ENCODE measurements at places on chromosomes 11 and 22.

- no peak for DNase-seq
Observed at GRCh38 chr11:98107736-98108135, 913.0 kb upstream of the CNTN5 start.

DNA sequence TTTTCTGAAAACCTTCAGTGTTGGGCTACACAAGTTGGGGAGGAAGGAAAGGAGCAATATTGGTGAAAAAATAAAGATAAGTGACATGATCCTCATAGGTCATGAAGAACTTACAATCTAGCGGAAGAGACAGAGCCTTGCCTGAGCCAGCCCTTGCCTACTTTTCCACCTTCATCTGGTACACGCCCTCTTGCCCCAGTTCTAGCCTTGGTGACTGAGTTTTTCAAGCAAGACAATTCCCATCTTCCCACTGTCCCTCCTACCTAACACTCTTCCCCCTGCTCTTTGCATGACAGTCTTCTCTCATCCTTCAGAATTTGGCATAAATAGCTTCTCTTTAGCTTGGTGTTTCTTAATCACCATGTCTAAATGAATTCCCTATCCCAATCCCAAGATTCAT is 42.6 kb downstream of the BBOX1 start:
- no peak for DNase-seq

GRCh38 chr22:22067192-22067591 is 84.6 kb upstream of the TOP3B start:
- DNase-seq, result no peak

- peak; percentile 7 for DNase-seq
Observed at GRCh38 chr11:119206511-119207414, 624 bp downstream of the CBL start.

GRCh38 chr11:116598556-116598955 is 174.2 kb downstream of the BUD13 start:
- no peak for DNase-seq

DNA sequence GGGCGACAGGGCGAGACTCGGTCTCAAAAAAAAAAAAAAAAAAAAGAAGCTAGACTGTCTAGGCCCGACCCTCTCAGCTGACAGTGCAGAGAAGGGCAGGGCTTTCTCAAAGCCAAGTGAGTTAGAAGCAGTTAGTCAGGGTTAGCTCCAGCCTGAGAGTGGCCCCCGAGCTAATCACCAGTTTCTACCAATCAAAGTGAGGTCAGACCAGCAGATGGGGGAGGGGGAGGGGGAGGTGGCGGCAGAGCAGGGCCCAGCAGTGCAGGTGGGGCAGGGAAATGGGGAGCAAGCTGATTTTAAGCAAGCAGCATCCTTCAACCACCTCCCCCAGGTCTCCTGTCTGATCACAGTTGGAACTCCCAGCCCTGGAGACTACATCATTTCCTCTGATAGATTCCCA is 55.3 kb upstream of the PRR5 start:
- DNase-seq, result no peak

DNA sequence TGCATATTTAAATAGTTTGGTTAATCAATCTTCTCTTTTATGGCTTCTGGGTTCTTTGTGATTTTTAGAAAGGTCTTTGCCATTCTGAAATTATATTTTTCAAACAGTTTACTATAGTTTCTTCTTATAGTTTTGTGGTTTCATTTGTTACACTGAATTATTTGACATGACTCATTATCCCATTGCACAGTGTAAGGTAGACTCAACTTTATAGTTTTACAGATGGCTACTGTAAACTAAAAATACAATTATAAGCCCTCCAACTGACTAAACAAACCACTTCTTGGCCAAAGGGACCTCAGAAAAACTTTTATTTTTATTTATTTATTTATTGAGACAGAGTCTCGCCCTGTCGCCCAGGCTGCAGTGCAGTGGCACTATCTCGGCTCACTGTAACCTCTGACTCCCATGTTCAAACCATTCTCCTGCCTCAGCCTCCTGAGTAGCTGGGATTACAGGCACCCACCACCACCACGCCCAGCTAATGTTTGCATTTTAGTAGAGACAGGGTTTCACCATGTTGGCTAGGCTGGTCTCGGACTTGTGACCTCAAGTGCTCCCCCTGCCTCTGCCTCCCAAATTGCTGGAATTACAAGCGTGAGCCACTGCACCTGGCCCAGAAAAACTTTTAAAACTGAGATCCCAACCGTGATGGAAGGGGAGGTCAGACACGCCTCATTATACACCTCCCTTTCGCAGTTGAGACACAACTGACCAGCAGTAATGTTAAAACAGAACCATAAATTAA is 14.1 kb upstream of the RAC2 start:
- no peak for DNase-seq

GRCh38 chr22:38069372-38070249 is 12.4 kb downstream of the PICK1 start:
- no peak for DNase-seq

DNA sequence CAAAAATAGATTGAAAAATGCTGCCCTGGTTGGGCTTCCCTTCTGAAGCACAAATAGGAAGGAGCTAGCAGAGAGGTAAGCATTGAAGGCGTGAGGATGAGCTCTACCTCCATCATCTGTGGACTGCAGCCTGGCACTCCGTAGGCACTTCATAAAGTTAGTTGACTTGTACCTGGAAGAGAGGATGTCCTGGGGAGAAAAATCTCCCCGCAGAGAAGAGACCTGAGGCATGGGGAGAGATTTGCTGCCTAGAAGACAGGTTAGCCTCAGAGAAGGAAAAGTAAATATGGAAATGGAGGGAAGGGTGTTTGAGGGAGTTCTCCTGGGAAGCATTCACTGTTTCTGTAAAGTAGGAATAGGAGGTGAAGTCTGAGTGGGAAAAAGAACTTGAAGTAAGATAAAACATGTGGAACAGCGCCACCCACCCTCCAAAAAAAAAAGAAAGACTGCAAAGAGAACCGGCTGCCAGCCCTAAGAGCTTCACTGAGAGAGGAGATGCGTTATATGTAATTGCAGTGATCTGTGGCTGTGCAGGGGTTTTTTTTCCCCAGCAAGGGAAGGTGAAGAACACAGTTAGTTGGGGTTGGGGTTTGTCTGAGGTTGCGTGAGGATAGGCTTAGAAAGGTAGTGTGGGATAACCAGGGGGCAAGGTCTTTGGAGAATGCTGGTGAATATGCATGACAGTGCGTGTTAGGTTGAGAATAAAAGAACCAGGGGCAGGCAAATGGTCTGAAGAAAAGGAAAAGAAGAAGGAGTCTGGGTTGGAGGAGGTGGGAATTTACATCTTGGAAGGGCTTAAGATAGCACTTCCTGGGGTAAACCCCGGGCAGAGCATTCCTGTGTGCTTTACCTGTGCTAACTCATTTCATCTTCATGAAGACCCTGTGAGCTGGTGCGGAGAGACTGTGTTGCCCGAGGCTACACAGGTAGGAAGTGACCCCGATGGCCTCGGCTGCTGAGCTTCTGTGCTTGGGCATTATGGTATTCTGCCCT is 16.0 kb downstream of the TNRC6B start:
- no peak for DNase-seq

DNA sequence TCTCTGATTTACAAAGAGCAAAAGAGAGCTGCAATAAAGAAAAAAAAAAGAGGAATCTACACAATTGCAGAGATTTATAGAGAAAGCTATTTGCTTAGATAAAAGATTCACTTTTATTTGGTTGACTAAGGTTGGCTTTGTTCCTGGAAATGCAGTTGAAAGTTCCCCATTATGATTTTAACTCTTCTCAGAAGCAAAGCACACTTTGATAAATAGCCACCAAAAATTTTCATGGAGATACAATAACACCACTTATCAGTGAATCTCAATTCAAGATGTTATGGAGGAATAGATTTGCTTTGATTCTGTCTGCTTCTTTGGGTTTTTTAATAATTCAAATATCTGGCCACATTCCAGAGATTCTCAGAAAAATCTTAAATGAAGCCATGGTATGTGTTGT is 88.5 kb upstream of the ANO3 start:
- DNase-seq, result no peak

GRCh38 chr22:30933457-30933856 is 35.1 kb downstream of the MORC2 start:
- DNase-seq, result no peak

DNA sequence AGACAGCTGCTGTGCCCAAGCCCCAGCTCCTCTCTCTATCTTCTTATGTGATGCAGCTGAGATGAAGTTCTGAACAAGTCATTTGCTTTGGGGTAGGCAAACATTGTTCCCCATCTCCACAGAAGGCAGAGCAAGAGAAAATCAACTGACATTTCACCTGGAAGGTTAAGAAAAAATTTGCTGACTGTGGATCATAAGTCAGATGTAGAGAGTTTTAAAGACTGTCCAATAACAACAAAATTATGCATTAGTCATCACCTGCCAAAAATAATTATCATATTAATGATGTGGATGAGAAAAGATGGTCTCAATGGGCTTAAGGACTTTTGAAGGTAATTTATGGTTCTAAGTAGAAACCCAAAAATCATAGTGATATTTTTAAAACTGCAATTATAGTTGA is 59.2 kb downstream of the KCNJ1 start:
- no peak for DNase-seq

Measured in stimulated activated CD4-positive, alpha-beta T cell treated with anti-CD3 and anti-CD28 coated beads, TNF-alpha, amount 100 ng/mL, for 1 hour (primary cell).